ENCODE measurements at places on chromosomes 12 and 14.

GRCh38 chr14:32468955-32469354, 139.9 kb downstream of the AKAP6 start:
- no peak for DNase-seq

DNA sequence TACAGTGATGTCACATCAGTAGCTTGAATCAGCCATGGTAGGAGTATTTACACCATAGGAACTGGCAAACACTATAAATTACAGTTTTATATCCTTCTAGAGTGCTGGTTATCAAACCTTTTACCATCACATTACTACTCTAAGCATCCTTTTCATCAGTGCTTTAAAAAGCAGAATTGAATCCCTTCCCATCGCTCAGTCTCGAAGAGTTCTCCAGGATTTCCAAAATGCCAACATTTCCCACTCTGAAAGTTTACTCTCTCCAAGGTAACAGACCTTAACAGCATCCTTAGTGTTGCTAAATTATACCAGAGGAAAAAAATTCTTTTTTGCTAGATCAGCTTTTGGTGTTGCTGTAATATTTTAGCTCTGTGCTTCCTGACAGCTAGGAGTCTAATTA, 209.4 kb upstream of the USP15 start:
- no peak for DNase-seq

GRCh38 chr12:45415393-45415817, 199.5 kb downstream of the ANO6 start:
- no peak for DNase-seq

DNA sequence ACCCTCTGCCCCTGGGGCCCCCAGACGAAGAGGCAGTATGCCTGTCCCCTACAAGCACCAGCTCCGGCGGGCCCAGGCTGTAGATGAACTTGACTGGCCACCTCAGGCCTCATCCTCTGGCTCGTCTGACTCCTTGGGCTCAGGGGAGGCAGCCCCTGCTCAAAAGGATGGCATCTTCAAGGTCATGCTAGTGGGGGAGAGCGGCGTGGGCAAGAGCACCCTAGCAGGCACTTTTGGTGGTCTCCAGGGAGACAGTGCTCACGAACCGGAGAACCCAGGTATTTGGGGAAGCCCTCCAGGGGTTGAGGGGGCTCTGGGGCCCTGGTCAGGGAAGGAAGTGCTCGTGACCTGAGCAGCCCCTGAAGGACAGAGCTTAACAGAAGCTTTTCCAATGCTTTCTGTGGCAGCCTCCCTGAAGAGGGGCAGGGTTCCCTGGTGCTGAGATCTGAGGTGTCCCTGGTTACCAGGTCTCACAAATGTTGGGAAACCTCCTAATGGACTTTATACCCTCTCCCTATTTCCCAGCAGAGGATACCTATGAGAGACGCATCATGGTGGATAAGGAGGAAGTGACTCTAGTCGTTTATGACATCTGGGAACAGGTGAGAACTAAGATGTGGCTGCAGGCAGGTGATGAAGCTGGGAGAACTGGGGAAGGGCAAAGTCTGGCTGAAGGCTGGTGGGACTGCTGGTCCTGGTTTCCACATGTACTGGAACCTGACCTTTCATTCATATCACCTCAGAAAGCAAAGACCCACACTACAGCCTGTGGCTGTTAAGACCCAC, 1.9 kb downstream of the REM2 start:
- no peak for DNase-seq

- no peak for DNase-seq
Measured at GRCh38 chr14:34628681-34629135, 1.2 kb downstream of the SNX6 start.

DNA sequence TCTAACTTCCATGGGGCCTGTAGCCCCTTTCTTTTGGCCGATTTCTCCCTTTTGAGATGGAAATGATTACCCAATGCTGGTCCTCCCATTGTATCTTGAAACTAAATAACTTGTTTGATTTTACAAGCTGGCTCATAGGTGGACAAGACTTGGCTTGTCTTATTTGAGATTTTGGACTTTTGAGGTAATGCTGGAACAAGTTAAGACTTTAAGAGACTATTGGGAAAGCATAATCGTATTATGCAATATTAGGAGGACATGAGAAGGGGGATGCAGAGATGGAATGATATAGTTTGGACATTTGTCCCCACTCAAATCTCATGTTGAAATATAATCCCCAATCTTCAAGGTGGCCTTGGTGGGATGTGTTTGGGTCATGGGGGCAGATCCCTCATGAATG, 49.2 kb upstream of the LYZ start:
- no peak for DNase-seq

- DNase-seq: no peak
Measured at GRCh38 chr14:31968956-31969698, 108.0 kb upstream of the ARHGAP5 start.

DNA sequence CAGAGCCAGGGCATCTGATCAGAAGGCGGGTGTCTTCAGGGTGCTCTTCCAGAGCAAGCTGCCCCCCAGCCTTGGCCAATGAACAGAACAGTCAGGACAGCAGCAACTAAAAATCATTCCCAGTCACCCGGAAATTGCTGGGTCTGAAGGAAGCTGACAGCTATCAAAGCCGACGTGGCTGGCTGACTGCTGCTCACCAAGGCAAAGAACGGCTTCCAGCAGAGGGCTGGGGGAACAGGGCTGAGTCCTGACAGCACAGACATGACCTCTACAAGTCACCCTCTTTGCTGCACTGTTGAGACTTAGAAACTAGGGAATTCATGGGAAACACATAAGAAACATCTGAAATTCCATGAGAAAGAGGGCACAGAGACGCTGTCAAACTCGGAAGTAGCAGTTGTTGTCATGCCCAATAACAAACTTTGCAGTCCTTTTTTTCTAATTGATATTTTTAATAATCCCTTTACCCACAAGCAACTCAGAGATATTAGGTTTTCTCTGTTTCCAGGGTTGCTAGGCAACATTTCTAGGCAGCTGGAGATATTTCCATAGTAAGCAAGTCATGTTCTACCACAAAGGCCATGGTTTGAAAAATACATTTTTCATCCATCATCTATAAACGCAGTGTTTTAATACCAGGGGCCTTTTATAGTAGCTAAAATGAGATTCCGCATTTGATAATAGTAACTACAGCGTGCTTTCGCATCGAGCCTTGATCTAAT, 365.2 kb downstream of the SEC23A start:
- no peak for DNase-seq

GRCh38 chr12:52976574-52977071, 27.7 kb downstream of the KRT18 start:
- DNase-seq: no peak

DNA sequence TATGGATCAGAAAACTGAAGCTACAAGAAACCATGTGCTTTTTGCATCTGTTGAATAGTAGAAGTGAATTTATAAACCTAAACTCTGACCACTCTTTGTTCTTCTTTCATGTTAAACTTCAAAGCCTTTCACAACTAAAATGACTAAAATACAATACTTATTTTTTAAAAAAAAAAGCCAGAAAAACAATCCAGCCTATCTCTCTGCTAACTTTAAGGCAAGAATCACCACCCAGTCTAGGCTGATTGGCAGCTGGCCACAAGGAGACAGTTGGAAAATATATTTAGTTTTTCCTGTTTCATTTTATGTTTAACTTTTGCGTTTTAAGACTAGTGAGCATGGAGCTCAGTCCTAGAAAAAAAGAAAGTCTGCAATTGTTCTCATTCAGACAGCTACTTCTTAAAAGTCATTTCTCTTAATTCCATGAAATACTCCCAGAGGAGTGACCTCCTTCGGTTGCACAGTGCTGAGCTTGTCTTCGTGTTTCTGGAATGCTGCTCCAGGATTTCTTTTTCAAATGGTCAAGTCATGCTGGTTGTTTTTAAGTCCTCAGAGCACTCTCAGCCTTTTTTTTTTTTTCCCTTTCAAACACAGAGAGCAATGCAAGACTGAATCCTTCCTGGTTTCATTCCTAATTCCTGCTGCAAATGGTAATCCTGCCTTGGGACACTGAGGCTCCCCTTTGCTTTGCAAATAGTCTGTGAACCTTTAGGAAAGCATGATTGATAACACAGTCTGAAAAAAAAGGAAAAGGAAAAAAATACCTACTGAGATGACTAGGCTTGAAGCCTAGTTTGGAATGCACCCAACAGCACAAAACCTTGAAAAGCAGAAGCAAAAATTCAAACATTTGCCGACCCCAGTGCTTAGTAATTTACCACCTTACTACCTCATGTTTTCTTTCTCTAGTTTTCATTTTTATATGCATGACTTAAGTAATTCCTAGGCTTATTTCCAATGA, 233.3 kb upstream of the DAAM1 start:
- DNase-seq: no peak

GRCh38 chr12:98222135-98222534, 293.3 kb upstream of the TMPO start:
- DNase-seq: no peak

DNA sequence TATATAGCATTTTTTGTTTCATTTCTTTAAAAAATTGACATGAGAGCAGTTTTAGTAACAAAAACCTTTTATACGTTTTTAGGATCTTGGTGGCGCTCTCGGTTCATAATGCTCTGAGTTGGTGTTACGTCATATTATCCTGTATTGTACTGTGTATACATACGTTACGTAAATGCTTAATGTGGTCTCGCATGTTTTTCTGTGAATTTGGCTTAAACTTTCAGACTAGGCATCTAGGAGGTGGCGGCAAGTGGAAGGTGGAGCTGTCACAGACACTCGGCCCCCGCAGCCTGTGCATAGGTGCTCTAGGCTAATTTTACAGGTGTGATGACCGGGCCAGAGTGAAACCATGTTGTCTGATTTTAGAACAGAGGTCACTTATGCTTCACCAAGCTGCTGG, 60.0 kb downstream of the PPP2R5C start:
- DNase-seq: no peak

Data from stimulated activated CD8-positive, alpha-beta memory T cell treated with anti-CD3 and anti-CD28 coated beads, Interleukin-12 subunit alpha, Interleukin-12 subunit beta, amount 100 ng/mL, for 1 hour (primary cell).